ENCODE measurements at places on chromosomes 5 and 9. TPM values are rescaled to one million over a fixed set of nuclear protein-coding genes. Genes with fewer than 3 reads are reported as not detected.

DNA sequence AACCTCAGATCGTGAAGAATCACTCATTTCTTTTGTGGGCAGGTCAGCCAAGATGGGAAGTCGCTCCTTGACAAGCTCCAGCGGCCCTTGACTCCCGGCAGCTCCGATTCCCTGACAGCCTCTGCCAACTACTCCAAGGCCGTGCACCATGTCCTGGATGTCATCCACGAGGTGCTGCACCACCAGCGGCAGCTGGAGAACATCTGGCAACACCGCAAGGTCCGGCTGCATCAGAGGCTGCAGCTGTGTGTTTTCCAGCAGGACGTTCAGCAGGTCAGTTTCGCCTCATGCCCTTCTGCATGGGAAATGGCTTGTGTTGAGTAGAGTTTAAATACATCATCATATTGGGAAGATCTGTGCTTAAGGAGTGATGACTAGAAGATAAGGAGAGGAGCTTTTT lies 173.3 kb downstream of the TRIO start:
- DNase-seq, result peak; percentile 52

GRCh38 chr9:87694236-87694755 lies 31.6 kb upstream of the CTSL start:
- no peak for DNase-seq

GRCh38 chr9:121029469-121029868 lies 20.6 kb downstream of the C5 start:
- DNase-seq, result no peak

The SOHLH1 gene
- not detected for total RNA-seq

DNA sequence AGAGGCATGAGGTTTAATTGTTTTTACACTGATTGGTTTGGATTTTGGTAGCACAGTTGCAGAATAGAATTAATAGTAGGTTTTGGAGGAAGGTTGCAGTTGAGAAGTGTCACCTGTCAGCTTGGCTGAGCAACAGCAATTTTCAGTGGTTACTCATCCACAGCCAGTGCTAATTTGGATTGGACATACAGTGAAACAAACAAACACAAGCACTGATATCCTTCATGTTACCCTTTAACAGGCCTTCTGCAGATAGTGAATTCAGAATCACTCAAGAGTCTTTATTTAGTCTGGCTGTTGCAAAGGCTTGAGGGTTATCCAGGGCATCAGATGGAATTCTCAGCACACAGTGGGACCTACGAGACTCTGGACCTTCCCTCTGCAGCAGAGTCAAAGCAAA lies 31.8 kb upstream of the POU4F3 start:
- no peak for DNase-seq

The WNK2 gene
- total RNA-seq, result 175 TPM

GRCh38 chr9:90789862-90790261 lies 11.8 kb upstream of the SYK start:
- no peak for DNase-seq

DNA sequence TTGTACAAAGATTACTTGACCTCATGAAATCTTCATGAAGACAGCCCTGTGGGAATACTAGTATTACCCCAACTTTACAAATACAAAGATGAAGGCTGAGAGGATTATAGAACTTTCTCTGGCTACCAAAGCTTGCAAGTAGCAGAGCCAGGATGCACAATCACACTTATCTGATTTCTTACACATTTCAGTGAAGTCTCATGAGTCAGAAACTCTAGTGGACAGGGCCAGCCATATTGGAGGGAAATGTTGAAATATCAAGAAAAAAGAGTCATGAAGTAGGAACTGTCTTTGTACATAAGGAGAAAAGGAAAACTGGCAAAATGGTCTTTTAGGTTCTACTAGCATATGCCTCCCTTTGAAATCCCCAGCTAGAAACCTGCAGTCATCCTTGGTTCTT lies 369.6 kb upstream of the WWC1 start:
- no peak for DNase-seq

- DNase-seq, result peak; percentile 70
Measured at GRCh38 chr5:43073597-43074546, 33.8 kb upstream of the ANXA2R start.

The PKD2L2 gene
- not detected for total RNA-seq

DNA sequence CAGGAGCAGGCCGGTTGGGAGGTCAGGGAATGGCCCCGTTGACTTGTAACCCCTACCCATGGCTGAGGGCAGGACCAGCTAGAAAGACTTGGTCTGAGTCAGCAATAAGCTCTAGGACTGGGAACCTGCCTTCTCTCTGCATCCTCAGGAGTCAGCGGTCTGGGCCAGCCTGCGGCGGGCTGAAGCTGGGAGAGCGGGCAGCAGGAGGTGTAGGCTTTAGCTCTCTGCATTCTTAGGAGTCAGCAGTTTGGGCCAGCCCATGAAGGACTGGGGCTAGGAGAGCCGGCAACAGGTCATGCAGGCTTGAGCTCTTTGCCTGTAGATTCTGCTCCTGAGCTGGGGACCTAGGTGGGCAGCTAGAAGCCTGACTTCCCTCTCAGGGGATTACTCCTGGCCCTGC lies 6.4 kb upstream of the SMIM32 start:
- DNase-seq, result no peak

- no peak for DNase-seq
Measured at GRCh38 chr5:175034924-175035323, 310.5 kb downstream of the MSX2 start.

- no peak for DNase-seq
Measured at GRCh38 chr5:170826117-170826516, 35.7 kb upstream of the RANBP17 start.

GRCh38 chr9:134325096-134325812 lies 1.0 kb upstream of the RXRA start:
- peak; percentile 64 for DNase-seq

The MSX2 gene
- total RNA-seq, result 0.31 TPM

The ZNF474 gene
- total RNA-seq, result 0.28 TPM

The PLAC8L1 gene
- total RNA-seq, result not detected

GRCh38 chr5:116492016-116492623 lies 82.5 kb downstream of the SEMA6A start:
- DNase-seq, result no peak

The LIX1 gene
- total RNA-seq, result not detected

DNA sequence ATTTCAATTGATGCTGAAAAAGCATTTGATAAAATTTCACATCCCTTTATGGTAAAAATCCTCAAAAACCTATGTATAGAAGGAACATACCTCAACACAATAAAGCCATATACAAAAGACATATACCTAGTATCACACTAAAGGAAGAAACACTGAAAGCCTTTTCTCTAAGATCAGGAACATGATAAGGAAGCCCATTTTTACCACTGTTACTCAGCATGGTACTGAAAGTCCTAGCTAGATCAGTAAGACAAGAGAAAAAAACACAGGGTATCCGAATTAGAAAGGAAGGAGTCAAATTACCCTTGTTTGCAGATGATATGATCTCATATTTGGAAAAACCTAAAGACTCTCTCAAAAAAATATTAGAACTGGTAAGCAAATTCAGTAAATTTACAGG lies 350.2 kb upstream of the PDE4D start:
- no peak for DNase-seq

The PCDH1 gene
- total RNA-seq, result 75.1 TPM

GRCh38 chr9:69173891-69174615 lies at the start of gene TJP2:
TJP2 (plus strand) TSS chr9:69174277; CDS start chr9:69174373, 96 bp downstream.
- peak; percentile 69 for DNase-seq

GRCh38 chr5:88092958-88093605 lies 175.6 kb downstream of the TMEM161B start:
- DNase-seq, result no peak

DNA sequence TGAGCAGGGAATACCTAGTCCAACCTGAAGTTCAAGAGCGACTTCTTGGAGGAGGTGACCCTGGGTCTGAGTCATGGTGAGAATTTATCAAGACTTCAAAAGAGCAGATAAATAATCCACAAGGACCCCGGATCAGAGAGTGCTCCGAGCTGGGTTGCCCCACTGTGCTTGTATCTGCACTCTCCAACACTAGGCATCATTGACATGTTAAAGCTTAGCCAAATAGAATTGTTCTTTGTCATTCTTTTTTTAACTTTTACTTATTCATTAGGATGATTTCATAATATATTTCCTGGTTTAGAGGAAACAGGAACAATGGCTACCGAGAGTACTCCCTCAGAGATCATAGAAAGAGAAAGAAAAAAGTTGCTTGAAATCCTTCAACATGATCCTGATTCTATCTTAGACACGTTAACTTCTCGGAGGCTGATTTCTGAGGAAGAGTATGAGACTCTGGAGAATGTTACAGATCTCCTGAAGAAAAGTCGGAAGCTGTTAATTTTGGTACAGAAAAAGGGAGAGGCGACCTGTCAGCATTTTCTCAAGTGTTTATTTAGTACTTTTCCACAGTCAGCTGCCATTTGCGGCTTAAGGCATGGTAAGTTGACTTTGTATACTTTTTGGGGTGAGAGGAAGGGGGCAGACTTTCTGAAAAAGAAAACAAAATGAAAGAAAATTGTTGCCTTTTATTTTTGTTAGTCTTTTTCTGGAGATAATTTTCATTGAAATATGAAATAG lies at the start of gene CARD6:
TSS of gene CARD6 (plus strand) at position 300 of the 738 bp plus-strand sequence. CDS start at position 316, 16 bp downstream.
- no peak for DNase-seq

- DNase-seq, result no peak
Measured at GRCh38 chr9:16521868-16522411, 348.5 kb downstream of the BNC2 start.

The CCNI2 gene
- 12.0 TPM for total RNA-seq

DNA sequence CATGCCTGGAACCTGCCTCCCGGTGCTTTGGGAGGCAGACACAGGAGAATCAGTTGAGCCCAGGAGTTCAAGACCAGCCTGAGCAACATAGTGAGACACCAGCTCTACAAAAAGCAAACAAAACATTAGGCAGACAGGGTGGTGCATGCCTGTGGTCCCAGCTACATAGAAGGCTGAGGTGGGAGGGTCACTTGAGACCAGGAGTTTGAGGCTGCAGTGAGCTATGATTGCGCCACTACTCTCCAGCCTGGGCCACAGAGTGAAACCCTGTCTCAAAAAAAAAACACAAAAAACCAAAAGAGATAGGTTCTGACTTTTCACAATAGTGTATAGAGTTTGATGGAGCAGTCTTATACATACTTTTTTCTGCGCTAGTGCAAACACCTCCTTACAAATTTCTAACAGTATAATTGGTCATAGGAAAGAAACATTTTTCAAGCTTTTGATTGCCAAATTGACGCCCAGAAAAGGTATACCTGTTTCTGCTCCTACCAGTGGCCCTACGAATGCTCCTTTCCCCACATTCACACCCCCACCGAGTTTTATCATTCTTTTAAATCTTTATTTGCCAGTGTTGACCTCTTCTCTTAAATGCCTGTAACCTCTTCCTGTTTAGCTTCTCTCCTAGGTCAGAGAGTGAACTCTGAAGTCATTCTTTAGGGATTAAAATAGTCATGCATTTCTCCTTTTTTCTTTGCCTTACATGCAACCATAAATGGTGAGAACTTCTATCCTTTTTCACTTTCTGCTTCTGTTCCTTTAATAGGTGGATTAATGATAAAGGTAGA lies 7.5 kb downstream of the DOCK8 start:
- no peak for DNase-seq

DNA sequence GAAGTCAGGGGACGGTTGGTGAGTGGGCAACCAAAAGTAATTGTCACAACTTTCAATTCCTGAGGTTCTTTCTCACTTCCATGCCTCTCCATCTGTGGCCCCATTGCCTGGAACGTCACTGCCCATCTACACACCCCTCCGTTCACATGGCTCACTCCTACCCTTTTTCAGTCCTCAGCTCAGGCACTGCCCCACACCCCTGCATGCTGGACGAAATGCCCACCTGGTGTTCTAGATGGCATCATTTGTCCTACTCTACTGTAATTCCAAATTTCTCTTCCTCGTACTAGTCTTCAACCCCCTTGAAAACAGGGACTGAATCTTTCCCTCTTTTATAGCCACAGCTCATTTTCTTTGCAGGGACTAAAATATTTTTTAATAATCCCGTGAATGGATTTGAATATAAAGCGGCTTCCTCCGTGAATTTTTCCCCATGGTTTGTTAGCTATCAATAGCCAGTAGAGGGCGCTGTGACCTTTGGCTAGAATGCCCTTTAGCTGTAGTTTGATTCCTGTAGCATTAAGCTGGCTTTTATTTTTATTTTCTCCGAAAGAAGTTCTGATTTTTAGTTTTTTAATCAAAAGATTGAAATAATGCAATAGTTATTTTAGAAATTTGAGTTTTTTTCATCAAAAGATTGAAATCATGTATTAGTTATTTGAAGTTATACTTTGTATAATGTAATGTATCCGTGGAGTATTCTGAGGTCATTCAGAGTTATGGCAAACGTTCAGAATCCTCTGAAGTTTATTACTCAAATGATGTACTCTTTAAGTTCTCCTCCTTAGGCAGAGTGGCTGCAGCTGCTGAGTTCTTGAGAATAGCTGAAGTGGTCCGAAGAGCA lies 232.1 kb downstream of the SH3GL2 start:
- peak; percentile 85 for DNase-seq

GRCh38 chr5:56575821-56576220 lies 239.5 kb upstream of the MAP3K1 start:
- no peak for DNase-seq

The CARD6 gene
- 6.3 TPM for total RNA-seq

DNA sequence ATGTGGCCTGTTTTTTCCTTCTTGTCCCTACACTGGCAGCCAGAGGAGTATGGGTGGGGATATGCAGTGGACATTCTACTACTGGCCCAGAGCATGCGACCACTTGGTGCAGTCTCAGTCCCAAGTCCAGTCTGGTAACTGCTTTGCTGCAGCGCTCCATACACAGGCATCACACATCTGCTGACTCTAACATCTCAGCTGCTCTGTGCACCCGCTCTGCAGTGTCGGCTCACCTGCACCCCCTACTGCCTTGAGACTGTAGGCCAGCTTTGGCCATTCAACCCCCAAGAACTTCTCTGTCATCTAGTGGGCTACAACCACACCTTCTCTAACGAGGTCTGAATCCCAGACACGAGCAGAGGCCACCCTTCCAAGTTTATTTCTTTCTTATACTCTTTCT lies 46.4 kb upstream of the SLCO6A1 start:
- no peak for DNase-seq

The CTNND2 gene
- 3.4 TPM for total RNA-seq

The PRR16 gene
- 0.69 TPM for total RNA-seq

- DNase-seq, result no peak
Measured at GRCh38 chr9:110064803-110065202, 143.2 kb downstream of the C9orf152 start.

DNA sequence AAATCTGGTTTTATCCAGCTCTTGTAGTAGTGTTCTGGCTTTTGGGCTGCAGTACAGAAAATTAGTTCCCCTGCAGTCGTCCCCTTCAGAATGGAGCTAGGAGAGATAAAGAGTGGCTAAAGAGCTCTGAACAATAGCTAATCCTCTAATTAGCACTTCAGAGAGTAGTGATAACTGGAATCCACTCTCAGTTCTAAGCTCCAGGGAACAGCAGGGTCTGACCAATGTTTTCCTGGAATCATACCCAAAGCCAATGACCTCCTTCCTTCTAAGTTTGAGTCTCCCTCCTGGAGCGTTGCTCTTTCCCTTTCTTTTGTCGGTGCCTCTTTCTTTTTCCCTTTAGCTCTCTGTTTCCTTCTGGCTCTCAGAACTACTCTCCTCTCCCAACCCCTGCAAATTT lies 47.4 kb downstream of the MFAP3 start:
- no peak for DNase-seq

DNA sequence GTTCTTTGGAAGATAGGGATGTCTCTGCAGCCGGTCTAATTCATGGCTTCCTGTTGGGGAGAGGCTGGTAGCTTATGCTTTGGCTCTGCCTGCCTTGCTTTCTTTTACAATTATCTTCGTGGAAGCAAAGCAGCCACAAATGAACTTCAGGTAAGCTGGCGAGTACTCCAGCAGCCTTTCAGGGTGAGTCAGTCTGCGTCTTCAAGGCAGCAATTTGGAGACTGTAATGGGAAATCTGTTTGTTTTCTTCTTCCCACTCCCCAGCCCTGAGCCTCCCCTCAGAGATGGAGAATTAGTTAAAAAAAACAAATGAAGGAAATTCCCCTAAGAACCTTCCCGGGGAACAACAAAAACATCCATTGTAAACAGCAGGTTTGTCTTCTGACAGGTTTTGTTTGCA lies 100.1 kb downstream of the PSAT1 start:
- no peak for DNase-seq

The GALT gene
- 63.3 TPM for total RNA-seq

All from mucosa of descending colon (tissue), 3 donors.